ENCODE measurements at places on chromosomes 11 and 22. TPM values are rescaled to one million over a fixed set of nuclear protein-coding genes. Genes with fewer than 3 reads are reported as not detected.

- no peak overlapping the region for H3K27ac ChIP-seq
- DNase-seq, result no peak
- H3K27me3 ChIP-seq, result no peaks in the 10 kb centered on the region
- no peaks in the 10 kb centered on the region for H3K36me3 ChIP-seq
- no peak overlapping the region for H3K4me3 ChIP-seq
Measured at GRCh38 chr22:29224121-29224858, 18.6 kb downstream of the EMID1 start.

DNA sequence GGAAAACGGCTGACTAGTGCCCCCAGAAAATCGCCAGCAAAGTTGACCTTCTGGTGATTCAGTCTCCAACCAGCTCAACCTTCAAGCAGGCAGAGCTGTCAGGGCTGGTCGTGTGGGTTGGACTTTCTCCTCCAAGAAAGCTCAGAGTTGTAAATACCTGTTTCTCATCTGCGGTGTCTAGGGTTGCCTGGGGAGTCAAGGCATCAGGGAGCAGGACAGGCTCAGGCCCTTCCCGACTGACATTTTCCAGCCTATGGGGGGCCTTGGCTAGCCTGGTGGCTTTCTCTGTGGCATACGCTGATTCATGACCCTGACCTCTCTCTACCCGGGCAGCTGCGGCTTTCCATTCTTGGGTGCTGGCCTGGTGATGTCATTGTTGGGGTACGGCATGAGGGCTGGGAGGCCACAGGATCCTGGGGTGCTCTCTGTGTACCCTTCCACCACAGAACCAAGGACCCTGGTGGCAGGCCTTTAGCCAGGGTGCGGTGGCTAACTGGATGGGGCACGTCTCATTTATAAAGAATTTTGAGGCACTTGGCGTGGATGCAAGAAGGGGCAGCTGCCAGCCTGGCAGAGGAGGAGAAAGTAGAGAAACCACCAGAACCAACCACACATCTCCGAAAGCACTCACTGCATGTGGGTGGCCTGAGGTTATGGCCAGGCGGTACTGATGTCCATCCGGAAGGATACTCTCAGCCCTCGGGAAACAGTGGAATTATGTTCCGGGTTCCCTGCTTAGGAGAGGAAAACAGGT, 64.9 kb downstream of the BCR start:
- H3K27me3 ChIP-seq, result no peaks in the 10 kb centered on the region
- H3K4me1 ChIP-seq, result peaks cover 80% of the 10 kb centered on the region
- H3K27ac ChIP-seq, result peak overlapping the region; percentile 57
- peak; percentile 85 for DNase-seq
- H3K4me3 ChIP-seq, result no peak overlapping the region

DNA sequence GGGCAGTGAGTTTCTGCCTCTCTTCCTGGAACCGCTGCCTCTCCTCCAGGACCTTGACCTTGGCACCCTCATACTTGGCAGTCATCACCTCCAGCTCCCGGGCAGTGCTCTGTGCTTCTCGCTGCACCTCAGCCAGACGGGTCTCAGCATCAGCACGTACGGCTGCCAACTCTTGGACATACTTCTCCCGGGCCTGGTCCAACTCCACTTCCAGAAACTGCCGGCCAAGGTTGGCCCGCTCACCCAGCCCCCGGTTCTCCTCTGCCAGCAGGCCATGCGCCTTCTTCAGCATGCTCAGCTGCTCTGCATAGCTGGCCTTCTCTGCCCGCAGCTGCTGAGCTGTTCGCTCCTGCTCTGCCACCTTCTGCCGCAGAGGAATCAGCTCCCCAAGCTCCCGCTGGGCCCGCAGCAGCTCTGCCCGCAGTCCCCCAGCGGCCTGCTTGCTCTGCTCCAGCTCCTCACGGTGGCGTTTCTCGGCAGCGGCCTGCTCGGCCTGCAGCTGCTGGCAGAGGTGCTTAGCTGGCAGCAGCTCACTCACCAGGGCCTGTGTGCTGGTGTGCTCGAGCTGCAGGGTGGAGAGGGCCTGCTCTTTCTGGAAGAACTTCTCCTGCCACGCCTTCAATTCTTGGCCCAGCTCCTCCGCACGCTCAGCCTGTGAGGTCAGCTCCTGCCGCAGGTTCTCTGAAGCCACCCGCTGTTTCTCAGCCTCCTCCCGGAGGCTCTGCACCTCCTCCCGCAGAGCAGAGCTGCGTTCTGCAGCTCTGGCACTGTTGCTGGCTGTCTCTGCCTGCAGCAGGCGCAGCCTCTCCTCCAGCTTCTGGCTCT, 14.4 kb downstream of the IL18BP start:
- H3K27me3 ChIP-seq, result no peaks in the 10 kb centered on the region
- no peak overlapping the region for H3K4me3 ChIP-seq
- DNase-seq, result no peak
- no peaks in the 10 kb centered on the region for H3K4me1 ChIP-seq
- H3K36me3 ChIP-seq, result peaks cover 66% of the 10 kb centered on the region
- no peak overlapping the region for H3K27ac ChIP-seq

- H3K4me1 ChIP-seq, result peaks cover 7% of the 10 kb centered on the region
- H3K27me3 ChIP-seq, result no peaks in the 10 kb centered on the region
- H3K36me3 ChIP-seq, result no peaks in the 10 kb centered on the region
Measured at GRCh38 chr11:102085864-102086551, 24.2 kb upstream of the YAP1 start.

DNA sequence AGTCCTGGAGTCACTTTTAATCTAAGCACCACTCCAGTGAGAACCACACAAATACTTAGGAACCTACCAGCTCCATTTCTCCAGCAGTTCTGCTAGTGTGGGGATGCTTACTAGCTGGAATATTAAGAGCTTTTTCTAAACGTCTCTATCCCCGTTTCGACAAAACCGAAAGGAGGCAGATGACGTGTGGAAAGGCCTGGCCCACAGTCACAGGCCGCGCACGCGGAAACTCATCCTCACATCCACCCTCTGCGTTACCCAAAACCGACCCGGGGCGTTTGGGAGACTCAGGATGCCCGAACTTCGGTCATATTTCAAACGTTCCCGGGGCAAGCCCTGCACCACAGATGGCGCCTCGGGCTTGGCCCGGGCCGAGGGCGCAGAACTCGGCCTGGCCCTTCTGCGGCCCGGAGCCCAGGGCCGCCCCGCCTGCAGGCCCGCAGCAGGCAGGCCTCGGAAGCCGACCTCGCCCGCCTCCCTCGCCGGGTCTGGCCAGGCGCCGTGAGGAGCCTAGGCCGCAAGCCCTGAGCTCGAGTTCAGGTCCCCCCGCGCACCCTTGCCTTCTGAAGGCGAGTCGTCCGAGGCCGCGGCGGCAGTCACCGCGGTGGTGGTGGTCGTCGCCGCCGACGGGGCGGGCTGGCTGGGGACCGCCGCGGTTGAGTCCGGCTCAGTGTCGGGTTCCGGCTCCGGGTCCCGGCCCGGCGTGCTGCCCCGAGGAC, 473 bp downstream of the FNBP4 start:
- peaks cover 43% of the 10 kb centered on the region for H3K36me3 ChIP-seq
- H3K4me3 ChIP-seq, result peak overlapping the region; percentile 85
- H3K4me1 ChIP-seq, result peaks cover 10% of the 10 kb centered on the region
- H3K27me3 ChIP-seq, result no peaks in the 10 kb centered on the region

The LRRC32 gene
- 8.1 TPM for total RNA-seq

The KRTAP5-8 gene
- total RNA-seq, result not detected

DNA sequence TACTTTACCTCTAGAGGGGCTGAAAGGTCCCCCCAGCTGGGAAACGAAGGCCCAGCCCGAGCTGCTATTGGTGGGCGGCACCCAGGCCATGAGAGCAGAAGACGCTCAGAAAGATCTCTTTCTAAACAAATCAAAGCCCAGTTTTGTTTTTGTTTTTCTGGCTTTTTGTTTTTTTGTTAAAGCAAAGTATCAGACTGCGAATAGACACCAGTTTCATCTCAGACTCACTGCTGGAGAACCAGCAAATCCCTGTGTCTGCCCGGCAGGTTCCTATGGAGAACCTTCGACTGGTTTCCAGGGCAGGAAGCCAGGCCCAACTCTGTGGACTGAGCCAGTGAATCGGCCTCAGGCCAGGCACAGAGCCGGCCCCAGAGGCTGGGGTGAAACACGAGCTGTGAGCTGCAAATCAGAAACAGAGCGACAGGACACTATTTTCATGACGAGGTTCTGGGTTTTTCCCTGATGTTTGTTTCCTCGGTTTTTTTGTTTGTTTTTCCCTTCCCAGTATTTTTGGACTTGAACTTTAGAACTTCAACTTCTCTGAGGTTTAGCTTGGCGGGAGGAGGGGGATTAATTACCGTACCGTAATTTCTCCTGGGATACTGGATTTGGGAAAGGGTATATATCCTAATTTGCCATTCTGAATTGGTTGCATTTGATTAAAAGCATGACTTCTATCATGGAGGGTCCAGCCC, 16.0 kb upstream of the B4GALNT4 start:
- H3K4me1 ChIP-seq, result peaks cover 9% of the 10 kb centered on the region
- no peak overlapping the region for H3K4me3 ChIP-seq
- 0 out of 2 replicates have a peak, but pooled peaks cover under 1% of the 10 kb centered on the region for H3K27me3 ChIP-seq
- H3K27ac ChIP-seq, result no peak overlapping the region

The C11orf21 gene
- not detected for total RNA-seq

DNA sequence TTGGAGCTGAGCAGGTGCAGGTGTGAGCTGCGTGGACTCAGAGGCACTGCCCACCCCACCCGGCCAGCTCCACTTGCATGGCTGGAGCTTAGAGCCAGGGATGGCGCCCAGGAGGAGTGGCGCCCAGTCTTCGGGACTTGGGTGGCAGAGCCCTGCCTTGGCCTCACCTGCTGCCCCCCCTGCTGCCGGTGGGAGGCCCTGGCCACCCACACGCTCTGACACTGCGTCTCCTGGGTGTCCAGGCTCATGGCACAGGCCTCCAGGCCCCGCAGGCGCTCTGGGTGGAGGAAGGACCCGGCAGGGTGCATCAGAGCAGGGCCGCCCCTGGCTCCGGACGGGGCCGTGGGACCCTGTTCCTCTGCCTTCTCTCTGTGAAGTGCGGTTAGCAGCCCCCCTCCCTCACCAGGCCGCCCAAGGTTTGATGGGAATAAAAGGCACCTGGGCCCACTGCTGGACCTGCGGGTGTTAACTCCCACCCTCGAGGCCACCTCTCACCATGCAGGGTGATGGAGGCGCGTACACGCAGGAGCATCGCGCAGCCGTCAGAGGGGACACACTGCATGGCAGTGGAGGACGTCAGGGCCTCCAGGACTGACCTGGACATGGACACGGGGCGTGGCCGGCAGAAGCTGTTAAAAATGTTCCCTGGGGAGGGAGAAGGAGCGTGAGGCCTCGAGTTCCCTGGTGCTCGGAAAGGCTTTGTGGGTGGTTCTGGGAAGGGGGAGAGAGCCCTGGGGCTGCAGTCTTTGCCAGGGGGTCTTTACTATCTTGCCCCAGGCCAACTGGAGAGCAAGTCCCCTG, 11.8 kb downstream of the IL17REL start:
- H3K4me3 ChIP-seq, result no peak overlapping the region
- no peaks in the 10 kb centered on the region for H3K36me3 ChIP-seq
- no peak for DNase-seq
- H3K27me3 ChIP-seq, result peaks cover 5% of the 10 kb centered on the region
- no peak overlapping the region for H3K27ac ChIP-seq

The TNNI2 gene
- not detected for total RNA-seq

The VSIG10L2 gene
- not detected for total RNA-seq

GRCh38 chr11:98115873-98116272, 904.9 kb upstream of the CNTN5 start:
- H3K4me1 ChIP-seq, result no peaks in the 10 kb centered on the region
- no peak overlapping the region for H3K27ac ChIP-seq
- no peak overlapping the region for H3K4me3 ChIP-seq
- H3K27me3 ChIP-seq, result no peaks in the 10 kb centered on the region
- DNase-seq, result no peak
- no peaks in the 10 kb centered on the region for H3K36me3 ChIP-seq
